PC-9 (cell line): ENCODE measurements at places on chromosomes 2 and 18. TPM values are rescaled to one million over a fixed set of nuclear protein-coding genes. Genes with fewer than 3 reads are reported as not detected.
A peak's percentile ranks its signal among the peaks of the same experiment; 100 is the strongest.

THSD7B gene
- total RNA-seq, result not detected in 2 replicates

ERICH2 gene
- 1.7 and 2.0 TPM in 2 replicates for total RNA-seq

BOLL gene
- not detected in 2 replicates for total RNA-seq

GPR35 gene
- 1.1 and 2.5 TPM in 2 replicates for total RNA-seq

ROCK1 gene
- total RNA-seq, result 17.7 and 26.8 TPM in 2 replicates

GKN2 gene
- not detected in 2 replicates for total RNA-seq

LRRC30 gene
- not detected in 2 replicates for total RNA-seq

PREB gene
- total RNA-seq, result 35.7 and 36.2 TPM in 2 replicates

ABCG8 gene
- total RNA-seq, result not detected in 2 replicates

COL3A1 gene
- total RNA-seq, result not detected in 2 replicates

- DNase-seq, result no peak
These were observed 65.7 kb upstream of the GLI2 start for GRCh38 chr2:120669971-120670370.

DNA sequence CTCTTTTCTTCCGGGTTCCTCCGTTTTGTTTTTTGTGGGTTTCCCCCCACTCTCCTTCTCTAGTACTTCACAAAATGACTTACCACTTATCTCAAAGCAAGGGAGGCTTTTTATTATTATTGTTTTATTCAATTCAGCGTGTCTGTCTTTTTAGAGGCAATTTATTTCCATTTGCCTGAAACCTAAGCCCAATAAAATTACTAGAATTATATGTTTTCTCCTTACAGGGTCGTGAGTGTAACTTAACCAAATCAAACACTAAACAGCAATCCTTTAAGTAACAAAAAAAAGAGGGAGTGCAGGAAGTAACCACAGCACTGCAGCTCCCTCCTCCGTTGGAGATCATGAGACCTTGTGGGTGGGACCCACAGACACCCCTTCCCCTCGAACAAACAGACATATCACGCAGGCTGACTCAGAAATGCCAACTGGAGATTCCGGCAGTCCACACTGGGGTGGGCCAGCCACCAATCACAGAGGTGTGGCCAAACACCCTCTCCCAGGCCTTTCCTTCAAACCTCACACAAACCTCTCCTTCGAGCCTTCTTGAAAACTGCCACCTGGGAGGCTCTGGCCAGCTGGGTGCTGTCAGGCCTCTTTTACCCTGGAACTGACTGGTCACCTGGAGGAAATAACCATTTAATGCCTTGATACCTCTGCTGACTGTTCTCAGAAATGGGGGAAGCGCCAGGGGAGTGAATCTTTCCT lies 207.1 kb upstream of the SMAD2 start:
- no peak for DNase-seq

DNA sequence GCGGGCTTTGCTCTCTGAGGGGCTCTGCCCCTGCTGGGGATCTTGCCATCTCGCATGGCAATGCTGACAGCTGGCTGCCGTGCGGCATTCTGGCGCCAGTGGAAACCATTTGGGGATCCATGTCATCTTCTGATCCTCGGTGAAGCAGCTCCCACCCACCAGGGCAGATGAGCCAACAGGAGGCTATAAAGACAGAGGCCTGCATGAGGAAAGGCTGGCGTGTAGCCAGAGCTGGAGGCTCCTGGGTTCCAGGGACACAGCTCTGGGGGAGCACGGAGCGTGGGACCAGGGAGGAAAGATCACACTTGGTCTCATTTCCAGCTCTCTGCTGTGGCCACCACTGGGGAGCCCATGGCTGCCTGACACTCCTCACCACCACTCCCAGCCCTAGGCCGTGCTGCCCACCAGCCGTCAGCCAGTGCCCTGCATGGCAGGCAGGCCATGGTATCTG lies 145.8 kb downstream of the ZFP36L2 start:
- DNase-seq, result no peak

DNA sequence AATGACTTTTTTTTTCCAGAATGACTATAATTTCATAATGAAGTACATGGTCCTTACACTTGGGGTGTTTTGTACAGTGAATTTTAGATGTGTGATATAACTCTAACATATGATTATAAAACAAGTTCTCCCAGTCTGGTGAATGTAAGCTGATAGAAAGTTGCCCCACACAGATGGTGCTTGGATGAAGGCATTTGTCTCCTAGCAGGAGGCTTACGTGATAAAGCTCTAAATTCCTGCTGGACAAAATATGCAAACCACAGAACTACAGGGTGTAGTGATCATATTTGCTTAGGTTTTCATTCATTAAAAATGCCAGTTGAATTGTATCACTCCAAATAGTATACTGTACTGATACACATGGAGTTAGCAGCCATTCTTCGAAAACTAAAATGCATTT lies 85.5 kb downstream of the DSC3 start:
- DNase-seq, result no peak

GRCh38 chr2:47310801-47311560 lies 92.0 kb upstream of the MSH2 start:
- peak; percentile 67 for DNase-seq

DNA sequence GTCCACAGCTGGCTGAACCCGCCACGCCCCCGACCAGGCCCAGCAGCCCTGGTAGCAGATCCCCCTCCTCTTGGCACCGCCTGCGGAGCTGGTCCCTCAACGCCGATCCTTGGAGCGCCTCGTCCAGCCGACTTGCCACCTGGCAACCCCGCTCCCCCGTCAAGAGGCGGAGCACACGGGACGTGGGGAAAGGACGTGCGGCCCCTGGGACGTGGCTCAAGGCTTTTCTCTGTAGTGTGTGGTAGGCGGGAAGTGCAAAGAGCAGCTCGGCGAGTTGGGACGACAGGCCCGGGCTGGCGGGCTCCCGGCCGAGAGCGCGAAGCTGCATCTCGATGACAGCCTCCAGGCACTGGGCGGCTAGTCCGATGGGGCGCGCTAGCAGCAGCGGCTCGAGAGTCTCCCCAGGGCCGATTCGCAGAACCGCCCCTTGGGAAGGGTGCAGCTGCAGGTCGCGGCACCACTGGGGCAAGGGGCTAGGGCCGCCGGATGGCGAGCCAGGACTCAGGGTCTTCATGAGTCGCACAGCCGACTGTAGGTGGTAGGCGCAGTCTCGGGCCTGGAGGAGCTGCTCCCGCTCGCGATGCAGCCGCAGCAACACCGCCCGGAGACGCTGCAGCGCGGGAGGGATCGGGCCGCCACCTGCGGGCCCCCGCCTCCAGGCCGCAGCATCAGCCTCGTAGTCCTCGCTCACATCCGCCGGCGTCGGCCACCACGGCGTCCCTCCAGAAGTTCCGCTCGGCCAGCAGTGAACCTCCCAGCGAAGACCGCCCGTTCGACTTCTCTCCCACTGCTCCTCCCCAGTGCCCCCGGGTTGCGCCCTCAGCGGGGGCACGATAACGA lies 617 bp downstream of the CCDC142 start:
- peak; percentile 34 for DNase-seq
